Caki2 (cell line): ENCODE measurements at places on chromosomes 3 and 15. TPM values are rescaled to one million over a fixed set of nuclear protein-coding genes. Genes with fewer than 3 reads are reported as not detected.
A peak's percentile ranks its signal among the peaks of the same experiment; 100 is the strongest.

GRCh38 chr3:119636891-119637611, 23.3 kb downstream of the POPDC2 start:
- DNase-seq, result no peak

- no peak for DNase-seq
Measured at GRCh38 chr3:35184775-35185174, 454.6 kb upstream of the ARPP21 start.

DNA sequence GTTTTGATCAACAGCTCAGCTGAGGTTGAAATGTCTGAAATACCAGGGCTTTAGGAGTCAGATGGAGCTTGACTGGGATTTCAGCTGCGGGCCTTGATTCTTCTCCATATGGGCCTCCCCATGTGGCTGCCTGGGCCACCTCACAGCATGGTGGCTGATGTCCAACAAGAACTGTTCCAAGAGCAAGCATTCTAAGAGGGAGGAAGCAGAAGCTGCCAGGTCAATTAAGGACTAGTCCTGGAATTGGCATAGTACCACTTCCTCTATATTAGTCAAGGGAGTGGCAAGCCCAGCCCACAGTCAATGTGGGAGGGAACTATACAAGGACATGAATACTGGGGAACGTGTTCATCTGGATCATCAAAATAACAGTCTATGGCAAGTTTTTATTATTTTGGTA, 181.7 kb upstream of the ANKRD28 start:
- DNase-seq, result no peak

GRCh38 chr3:3509665-3510064, 289.6 kb upstream of the LRRN1 start:
- DNase-seq, result no peak

GRCh38 chr15:54816401-54816800, 380.3 kb downstream of the RSL24D1 start:
- no peak for DNase-seq

DNA sequence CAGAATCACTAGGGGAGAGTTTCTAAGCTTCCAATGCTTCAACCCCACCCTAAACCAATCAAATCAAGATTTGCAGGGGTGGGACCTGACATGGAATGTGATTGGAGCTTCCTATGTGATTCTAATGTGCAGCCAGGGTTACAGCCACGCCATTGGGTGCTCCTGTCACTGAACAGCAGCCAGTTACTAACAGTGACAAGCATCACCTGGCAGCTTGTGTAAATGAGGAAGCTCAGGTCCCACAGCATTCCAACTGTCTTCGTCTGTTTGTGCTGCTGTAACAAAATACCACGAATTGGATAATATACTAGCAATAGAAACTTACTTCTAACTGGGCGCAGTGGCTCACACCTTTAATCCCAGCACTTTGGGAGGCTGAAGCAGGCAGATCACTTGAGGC, 294.9 kb downstream of the SHQ1 start:
- DNase-seq, result no peak

- no peak for DNase-seq
Measured at GRCh38 chr3:151085889-151086483, 522 bp downstream of the MED12L start.

- DNase-seq, result no peak
Measured at GRCh38 chr15:64044300-64045100, 1.8 kb downstream of the DAPK2 start.

DNA sequence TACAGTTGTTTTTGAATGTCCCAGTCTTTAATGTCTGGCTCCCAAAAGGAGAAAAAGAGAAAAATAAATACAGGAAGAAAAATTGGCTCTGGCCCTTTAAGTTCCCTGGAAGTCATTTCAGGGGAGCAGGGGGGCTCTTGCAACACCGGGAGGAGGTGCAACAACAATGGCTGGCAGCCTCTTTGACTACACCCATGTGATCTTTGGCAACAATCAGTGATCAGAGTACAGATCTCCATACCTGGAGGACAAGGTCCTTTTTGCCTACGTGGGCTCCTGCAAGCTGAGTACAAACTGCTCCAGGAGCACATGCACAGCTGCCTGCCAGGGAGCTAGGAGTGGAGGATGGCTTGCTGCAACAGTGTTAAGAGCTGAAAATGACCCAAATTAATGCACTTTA, 63.9 kb downstream of the GLCE start:
- DNase-seq, result no peak

DNA sequence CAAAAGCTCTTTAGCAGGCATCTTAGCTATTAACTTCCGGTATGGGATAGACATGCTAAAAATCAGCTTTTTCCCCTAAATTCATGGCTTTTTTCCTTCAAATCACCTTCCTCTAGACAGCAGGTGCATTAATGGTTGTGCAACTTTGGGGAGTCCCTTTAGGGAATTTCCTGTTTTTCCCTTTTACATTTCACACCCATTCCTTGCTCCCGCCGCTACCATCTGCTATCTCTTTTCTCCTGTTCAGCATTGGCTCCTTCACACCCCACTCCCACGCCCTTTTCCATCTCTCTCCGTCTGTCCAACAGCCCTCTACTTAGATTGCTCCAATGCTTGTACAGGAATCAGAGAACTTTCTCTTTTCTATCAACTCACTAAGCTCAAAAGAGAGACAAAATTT, 43.4 kb downstream of the FEZF2 start:
- no peak for DNase-seq

- DNase-seq, result no peak
Measured at GRCh38 chr3:15116032-15116669, 17.2 kb upstream of the RBSN start.

GRCh38 chr15:64915518-64916227, 4.0 kb downstream of the ANKDD1A start:
- DNase-seq, result no peak

DNA sequence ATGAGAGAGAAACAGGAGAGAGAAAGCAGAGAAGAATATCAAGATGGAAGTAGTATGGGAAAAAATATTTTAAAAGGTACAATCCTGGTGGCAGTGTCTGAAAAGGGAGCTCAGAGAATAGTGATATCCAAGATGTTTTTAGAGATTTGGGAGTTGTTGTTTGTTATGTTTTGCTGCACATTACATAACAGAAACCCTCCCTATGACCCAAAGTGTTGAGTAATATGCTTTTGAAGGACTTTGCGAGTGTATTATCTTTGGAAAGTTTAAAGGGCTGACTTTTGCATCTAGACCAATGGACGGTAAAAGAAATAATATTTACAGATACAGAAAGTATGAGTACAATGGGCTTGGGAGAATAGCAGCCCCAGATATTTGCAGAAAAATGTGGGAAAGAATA, 759.7 kb downstream of the NTRK3 start:
- DNase-seq, result no peak

DNA sequence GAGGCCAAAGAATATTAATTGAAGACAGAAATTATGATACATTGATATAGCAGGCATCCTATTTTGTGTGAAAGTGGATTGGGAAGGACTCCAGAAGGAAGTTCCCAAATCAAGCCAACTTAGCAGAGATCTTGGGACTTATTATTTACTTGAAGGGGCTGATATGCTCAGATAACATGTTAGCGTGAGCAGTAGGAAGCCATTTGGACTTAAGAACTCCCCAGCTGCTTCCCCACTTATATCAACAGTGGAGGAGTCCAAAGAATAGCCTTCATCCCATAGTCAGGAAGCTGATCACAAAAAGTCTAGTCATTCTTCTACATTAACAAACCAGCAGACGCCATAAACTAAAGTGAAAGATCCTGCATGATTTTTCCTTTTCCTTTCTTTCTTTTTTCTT, 200.0 kb downstream of the ATP8B4 start:
- DNase-seq, result no peak

GRCh38 chr3:128001576-128001975, 50.7 kb upstream of the SEC61A1 start:
- DNase-seq, result no peak

DNA sequence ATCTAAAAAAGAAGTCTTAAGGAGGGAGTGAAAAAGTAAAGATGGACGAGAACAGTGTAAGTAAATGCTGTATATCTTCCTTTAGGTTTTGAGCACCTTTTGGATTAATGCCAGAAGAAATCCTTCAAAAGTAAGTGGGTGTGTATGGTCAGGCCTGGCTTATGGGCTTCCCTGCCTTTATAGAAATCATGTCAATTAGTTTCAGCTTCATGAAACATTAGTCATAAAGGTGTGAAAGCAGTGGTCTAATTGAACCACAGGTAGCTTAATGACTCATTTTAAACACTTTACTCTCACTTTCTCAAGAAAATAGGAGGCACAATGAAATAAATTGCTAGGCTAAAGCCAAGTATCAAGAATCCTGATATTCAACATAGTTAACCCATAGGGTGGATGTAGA, 467.4 kb upstream of the DPPA4 start:
- DNase-seq, result no peak

GRCh38 chr15:27323801-27324200, 352.8 kb downstream of the GABRG3 start:
- DNase-seq, result no peak

- no peak for DNase-seq
Measured at GRCh38 chr3:185207931-185208746, 45.7 kb downstream of the EHHADH start.

DNA sequence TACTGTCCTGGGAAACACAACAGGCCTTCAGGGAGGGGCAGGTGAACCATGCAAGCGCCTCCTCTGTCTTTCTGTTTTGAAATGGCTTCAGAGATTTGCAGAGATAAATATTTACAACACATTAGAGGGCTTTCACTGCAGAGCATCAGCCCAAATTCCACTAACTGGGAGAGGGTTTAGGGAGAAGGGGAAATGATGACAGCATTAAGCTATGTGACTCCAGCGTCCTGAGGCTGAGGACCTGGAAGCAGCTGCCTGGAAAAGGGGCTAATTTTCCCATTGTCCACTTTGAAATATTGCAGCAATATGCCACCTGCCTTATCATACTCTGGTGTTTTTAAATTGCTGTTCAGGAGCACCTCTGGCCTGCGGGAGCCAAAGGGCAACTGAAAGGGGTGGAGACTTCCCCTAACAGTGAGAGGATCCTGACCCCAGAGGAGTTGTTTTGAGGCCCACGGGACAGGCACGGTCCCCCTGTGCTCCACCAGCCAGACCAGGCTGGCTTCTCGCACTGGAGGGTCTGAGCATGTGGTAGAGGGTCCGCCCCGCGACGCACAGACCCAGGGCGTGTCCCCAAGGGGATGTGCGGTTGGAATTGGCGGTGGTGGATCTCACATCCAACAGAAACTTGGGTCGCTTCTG, 110.6 kb downstream of the XXYLT1 start:
- no peak for DNase-seq

DNA sequence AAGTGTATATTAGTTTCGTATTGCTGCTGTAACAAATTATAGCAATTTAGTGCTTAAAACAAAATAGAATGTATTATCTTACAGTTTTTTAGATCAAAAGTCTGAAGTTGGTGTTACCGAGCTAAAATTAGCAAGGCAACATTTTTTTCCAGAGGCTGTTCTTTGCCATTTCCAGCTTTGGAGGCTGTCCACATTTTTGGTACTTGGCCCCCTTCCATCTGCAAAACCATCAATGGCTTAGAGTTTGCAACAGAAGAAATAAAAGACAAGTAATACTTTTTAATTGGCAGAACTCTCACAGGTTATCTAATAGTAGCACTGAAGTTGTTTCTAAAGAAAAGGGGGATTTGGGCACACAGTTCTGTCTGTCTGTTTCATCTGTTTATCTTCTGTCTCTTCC, 1248.5 kb downstream of the ROBO1 start:
- DNase-seq, result no peak

- no peak for DNase-seq
Measured at GRCh38 chr3:112769286-112769978, 77.2 kb downstream of the CD200R1L start.

GRCh38 chr3:46897031-46897430, 19.5 kb downstream of the PTH1R start:
- no peak for DNase-seq

DNA sequence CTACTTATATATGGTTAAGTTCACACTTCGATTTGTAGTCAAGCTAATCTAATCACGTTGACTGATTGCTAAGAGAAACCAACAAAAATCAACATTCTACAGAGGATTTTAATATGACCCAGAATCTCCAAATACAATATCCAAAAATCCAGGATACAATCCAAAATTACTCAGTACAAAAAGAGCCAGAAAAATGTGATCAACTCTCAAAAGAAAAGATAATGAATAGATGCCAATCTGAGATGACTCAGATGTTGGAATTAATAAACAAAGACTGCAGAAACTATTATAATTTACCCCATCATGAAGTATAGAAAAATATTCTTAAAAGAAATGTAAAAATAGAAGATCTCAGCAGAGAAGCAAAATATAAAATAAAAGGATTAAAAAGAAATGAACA, 22.3 kb downstream of the HACL1 start:
- no peak for DNase-seq

DNA sequence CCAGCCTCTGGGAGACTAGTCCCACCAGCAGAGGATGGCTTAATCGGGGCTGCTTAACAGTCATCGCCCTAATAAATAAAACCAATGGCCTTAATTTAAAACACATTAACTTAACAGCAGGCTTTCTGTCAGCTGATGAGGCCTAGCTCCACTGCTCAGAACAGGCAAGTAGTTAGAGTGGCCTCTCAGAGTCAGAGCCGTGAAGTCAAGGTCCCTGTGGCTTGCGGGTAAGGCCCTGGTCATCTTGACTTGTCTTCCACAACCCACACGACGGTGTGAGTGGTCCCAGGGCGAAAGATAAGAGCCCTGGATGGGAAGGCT, 11.8 kb downstream of the XXYLT1 start:
- DNase-seq, result no peak

DNA sequence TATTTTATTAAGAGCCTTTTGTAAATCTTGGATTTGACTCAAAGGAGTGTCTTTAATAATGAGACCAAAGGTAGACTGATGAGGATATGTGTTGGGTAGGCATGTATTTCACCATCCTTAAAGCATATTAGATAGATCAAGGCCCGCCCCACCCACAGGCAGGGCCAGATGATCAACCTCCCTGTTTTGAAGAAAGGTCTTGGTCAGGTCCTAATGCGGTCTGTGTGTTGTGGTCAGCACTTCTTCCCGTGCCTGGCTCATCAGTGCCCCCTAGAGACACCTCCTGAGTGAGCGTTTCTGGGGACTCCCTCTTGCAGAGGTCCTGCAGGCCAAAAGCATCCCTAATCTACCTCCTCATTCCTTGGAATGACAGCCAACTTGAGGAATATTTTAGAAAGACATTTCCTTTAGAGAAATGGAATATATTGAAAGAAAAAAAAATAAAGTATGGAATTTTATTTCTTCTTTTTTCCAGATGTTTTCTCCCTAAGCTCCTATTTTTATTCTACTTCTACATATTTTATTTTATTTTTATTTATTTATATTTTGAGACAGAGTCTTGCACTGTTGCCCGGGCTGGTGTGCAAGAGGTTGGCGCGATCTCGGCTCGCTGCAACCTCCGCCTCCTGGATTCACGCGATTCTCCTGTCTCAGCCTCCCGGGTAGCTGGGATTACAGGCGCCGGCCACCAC, 6.0 kb downstream of the TM4SF4 start:
- DNase-seq, result peak; percentile 74

Gene AEN
- total RNA-seq, result 59.0 and 68.3 TPM in 2 replicates

Gene CELSR3
- total RNA-seq, result 2.1 and 3.6 TPM in 2 replicates

Gene TEX9
- total RNA-seq, result 14.6 and 19.5 TPM in 2 replicates

Gene ACP3
- not detected in 2 replicates for total RNA-seq

Gene ADGRG7
- not detected in 2 replicates for total RNA-seq

Gene LINS1
- 7.8 and 16.1 TPM in 2 replicates for total RNA-seq

Gene SNTN
- not detected in 2 replicates for total RNA-seq

Gene GALK2
- total RNA-seq, result 14.7 and 44.2 TPM in 2 replicates

Gene CNTN4
- 1.8 and 13.1 TPM in 2 replicates for total RNA-seq

Gene MKRN3
- not detected in 2 replicates for total RNA-seq

Gene ANKUB1
- total RNA-seq, result not detected in 2 replicates
